ENCODE measurements at places on chromosomes 4 and X.

DNA sequence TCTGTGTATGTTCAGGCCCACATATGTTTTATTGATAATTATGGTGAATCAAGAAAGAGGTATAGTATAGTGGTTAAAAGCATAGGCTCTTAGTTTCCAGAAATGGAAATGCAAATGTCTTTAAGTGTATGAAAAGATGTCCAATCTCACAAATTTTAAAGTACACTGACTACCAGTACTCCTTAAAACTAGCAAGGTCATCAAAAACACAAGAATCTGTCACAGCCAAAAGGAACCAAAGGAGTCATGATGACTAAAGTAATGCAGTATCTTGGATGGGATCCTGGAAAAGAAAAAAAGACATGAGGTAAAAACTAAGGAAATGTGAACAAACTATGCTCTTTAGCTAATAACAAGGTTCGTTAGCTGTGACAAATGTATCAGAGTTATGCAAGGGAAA lies 661 bp upstream of the RBM41 start:
- DNase-seq: no peak

- no peak for DNase-seq
These were observed 16.0 kb downstream of the LRBA start for GRCh38 chr4:150999086-150999485.

DNA sequence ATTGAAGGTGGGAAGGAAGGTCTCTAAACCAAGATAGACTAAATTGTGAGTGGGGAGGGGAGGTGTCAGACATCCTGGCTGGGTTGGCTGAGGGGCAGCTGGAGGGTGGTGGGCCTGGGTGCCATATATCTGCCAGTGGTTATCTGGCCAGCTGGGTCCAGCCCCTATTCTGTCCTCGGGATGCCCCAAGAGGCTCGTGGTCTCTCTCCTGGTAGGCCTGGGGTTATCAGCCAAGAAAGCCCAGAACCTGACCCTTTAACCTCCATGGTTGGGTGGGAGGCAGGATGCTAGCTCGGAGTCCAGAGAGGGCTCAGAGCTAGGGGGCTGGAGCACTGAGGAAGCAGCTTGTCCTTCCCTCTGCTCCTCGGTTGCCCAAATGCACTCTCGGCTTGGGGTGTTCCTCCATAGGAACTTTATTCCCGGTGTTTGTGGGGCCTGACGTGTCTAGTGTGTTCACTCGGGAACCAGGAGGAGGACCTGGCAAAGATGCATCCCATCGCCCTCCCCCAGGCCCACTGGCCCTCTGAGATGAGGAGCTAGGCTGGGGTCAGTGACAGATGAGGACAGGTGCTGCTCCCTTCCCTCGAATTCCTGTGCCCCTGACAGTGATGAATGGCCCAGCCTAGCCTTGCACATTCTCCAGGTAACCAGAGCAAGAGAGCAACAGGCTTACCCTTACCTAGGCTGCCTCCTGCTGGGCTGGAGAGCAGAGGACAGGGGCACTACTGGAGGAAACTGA lies 5.2 kb upstream of the EFNB1 start:
- DNase-seq: no peak

DNA sequence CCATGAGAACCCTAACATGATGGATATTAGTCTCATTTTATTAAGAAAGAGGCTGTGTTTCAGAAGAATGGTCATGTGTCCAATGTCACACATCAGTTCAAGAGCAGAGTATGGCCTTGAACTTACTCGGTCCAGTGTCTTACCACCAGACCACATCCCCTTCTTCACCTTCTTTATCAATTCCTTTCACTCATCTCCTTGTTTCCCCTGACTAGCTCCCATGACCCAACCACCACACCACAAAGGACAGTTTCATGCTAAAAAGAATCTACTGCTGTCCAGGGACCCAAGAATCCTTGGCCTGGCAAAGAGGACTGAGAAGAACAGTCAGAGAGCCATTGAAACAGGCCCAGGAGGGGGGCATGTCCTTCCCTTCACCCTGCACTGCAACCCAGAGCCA lies 33.6 kb upstream of the MSN start:
- DNase-seq: no peak

GRCh38 chr4:14272206-14272605 lies 644.7 kb upstream of the BOD1L1 start:
- DNase-seq: no peak

DNA sequence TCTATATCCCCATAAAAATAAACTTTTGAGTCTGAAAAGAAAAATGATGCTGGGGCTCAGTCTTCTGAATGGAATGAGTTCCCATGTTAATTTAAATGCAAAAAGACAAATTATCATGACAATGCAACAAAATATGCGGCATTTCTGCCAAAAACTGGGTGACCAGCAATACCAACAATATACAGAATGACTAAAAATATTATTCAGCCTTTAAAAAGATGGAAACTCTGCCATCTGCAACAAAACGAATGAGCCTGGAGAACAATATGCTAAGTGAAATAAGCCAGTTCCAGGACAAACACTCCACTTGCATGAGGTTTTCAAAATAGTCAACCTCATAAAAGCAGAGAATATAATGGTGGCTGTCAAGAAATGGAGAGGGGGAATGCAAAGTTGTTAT lies 558.5 kb downstream of the IL15 start:
- DNase-seq: no peak

- DNase-seq: peak; percentile 98
These were observed at the start of gene NOA1 for GRCh38 chr4:56977321-56978012. TSS of gene NOA1 (minus strand) at chr4:56977606. CDS start at chr4:56977585, 21 bp downstream.

GRCh38 chrX:2549876-2550275 lies 49.1 kb upstream of the DHRSX start:
- no peak for DNase-seq

- no peak for DNase-seq
These were observed 94.4 kb downstream of the IL15 start for GRCh38 chr4:141730805-141731204.

DNA sequence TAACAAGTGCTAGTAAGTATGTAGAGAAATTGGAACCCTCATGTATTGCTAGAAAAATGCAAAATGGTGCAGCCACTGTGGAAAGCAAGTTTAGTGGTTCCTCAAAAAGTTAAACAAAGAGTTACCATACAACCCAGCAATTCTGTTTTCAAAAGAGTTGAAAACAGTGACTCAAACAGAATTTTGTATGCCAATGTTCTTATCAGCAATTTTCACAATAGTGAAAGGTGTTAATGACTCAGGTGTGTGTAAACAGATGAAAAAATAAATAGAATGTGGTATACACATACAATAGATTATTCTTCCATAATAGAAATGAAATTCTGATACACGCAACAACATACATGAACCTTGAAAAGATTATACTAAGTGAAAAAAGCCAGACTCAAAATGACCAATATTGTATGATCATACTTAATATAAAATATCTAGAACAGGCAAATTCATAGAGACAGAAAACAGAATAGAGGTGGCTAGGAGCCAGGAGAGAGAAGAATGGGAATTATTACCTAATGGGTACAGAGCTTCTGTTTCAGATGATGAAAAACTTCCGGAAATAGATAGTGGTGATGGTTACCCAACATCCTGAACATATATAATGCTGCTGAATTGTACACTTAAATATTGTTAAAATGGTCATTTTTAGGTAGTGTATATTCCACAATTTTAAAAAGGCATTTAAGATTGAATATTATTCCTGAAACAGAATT lies 51.6 kb downstream of the WDFY3 start:
- DNase-seq: no peak

DNA sequence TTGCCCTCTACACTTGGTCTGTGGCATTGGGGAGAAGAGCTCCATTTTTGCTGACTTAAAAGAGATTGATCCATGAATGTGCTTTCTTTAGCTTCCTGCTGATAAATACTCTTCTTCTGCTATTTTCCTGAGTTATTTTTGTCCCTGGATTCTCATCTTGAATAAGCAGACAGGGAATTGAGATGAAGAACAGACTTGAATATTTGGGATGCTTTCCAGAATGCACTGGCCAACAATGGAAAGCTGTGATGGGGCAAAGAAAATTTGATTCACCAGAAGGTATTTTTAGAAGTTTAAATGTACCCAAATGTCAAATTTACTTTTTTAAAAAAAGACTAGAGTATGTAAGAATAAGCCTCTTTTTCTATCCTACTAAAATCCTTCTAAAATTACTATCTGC lies 309.9 kb upstream of the PPP1R2C start:
- no peak for DNase-seq

GRCh38 chr4:17544205-17544604 lies 29.2 kb downstream of the CLRN2 start:
- no peak for DNase-seq

DNA sequence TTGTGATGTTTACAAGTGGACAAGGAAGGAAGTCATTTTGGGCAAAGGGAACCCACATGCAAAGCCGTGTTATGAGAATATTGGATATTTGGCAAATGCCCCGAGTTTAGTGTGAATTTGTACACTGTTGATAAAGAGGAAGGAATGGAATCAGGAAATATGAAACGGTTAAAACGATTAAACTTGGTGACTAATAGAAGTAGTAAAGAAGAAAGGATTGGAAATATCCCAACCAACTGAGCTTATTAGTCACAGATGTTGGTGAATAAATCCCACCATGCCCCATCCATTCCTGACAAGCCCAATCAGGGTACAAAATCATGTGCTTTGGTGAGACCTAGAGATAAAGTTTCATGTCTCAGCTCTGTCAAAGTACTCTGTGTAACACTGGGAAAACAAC lies 22.0 kb downstream of the ARHGAP24 start:
- no peak for DNase-seq

- DNase-seq: no peak
These were observed 163.1 kb downstream of the EVC2 start for GRCh38 chr4:5545271-5545670.

DNA sequence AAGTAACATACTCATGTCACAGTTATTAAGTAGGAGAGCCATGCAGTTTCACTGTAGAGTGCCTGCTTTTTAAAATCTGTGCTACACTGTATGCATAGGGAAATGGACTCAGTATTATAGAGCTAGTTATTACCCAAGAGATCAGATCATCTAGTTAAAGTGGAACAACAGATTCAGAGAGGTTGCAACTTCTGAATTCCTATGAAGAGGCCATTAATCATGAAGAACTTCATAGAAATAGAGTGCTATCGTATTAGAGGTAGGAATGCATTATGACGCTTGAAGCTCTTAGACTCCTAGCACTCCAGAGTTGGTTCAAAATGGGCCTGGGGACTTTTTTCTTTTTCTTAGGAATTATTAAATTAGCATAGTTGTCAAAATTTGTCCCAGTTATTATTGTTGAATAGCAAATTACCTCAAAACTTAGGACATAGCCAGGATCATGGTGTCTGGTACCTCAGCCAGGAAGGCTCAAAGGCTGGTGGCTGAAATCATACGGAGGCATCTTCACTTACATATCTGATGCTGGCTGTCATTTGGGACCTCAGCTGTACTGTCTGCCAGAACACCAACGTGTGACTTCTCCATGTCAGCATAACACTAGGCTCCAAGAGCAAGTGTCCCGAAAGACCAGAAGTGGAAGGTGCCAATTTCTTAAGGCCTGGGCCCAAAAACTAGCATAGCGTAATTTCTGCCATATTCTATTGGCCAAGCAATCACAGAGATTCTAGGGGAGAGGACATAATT lies 125.7 kb downstream of the STAG2 start:
- DNase-seq: no peak

- no peak for DNase-seq
These were observed 46.6 kb downstream of the MAP7D3 start for GRCh38 chrX:136204571-136204970.

DNA sequence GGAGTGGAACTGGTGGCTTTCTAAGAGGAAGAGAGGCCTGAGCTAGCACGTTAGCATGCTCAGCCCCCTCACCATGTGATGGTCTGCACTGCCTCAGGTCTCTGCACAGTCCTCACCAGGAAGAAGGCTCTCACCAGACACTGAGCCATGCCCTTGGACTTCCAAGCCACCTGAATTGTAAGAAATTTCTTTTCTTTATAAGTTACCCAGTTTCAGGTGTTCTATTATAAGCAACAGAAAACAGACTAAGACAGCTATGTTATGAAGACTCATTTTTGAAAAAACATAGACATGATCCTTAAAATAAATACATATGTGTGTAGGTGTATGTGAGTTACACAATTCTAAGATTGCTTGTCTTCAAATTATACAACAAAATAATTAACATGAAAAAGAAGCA lies 74.7 kb downstream of the CEP44 start:
- no peak for DNase-seq

GRCh38 chrX:140164391-140164790 lies 199.1 kb upstream of the CXorf66 start:
- no peak for DNase-seq

- no peak for DNase-seq
These were observed 6.1 kb downstream of the FGF2 start for GRCh38 chr4:122832732-122833131.

GRCh38 chr4:139035650-139036049 lies 20.1 kb downstream of the NOCT start:
- DNase-seq: no peak

GRCh38 chrX:10702031-10702430 lies 81.6 kb upstream of the MID1 start:
- no peak for DNase-seq

DNA sequence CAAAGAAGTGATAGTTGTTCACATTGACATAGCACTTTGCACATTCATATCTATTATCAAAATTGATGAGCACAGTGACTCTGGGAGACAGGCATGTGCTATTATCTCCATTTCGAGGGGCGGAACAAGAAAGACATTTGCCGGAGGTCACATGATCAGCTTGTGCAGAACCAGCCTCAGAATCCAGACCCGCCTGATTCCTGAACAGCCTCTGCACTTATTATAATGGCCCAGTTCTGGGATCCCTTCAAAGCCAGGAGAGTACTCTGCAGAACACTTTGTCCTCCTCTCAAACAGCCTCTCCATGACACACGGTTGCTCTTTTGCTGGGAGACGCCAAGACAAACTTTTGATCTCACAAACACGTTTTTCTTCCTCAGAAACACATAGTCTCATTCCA lies 48.4 kb downstream of the RWDD4 start:
- no peak for DNase-seq

- no peak for DNase-seq
These were observed 320.7 kb upstream of the PCDH7 start for GRCh38 chr4:30399476-30399875.

- DNase-seq: no peak
These were observed 69.8 kb downstream of the ARHGEF38 start for GRCh38 chr4:105622269-105622668.

- no peak for DNase-seq
These were observed 2.7 kb upstream of the AMELX start for GRCh38 chrX:11290416-11291102.

- DNase-seq: no peak
These were observed 53.7 kb downstream of the RASL11B start for GRCh38 chr4:52915730-52916300.

DNA sequence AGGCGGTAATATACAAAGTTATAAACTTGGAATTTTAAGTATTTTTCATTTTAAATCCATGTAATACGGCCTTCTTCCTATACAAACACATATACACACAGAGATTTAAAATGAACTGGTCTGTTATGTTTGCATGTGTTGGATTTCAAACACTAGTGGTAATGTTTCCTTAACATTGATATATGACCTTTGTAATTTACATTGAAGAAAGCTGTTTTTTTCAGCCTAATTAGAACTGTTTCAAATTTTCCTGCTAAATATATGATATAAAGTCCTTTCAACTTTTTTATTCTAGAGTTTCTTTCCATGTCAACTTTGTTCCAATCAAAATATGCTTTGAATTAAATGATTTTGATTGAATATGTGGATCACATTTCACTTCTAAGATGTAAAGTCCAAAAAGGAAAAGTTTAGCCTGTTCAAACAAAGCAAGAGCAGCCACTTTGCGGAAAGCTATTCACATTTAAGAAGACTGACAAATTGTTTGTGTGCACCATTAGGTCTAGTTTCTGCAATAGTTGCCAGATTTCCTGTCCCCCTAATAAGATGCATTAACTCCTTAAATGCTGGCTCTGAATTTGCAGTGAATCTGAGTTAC lies 226.0 kb upstream of the MAB21L2 start:
- DNase-seq: no peak

GRCh38 chr4:56182356-56182755 lies 204.9 kb downstream of the AASDH start:
- no peak for DNase-seq
